LHCN-M2 (cell line): ENCODE measurements at places on chromosomes 13 and 19. TPM values are rescaled to one million over a fixed set of nuclear protein-coding genes. Genes with fewer than 3 reads are reported as not detected.

Gene SH2D3A
- not detected in 2 replicates for total RNA-seq

Gene EEF1AKMT1
- 23.5 and 26.1 TPM in 2 replicates for total RNA-seq

Gene IGSF23
- total RNA-seq, result not detected in 2 replicates

Gene C5AR2
- not detected in 2 replicates for total RNA-seq

Gene CXCL17
- not detected in 2 replicates for total RNA-seq

Gene PPM1N
- total RNA-seq, result 1.7 and 2.4 TPM in 2 replicates

Gene SYT3
- total RNA-seq, result 0.11 TPM in 1 of 2 replicates, not detected in the other

Gene ZNF626
- total RNA-seq, result 16.5 and 16.9 TPM in 2 replicates

Gene CCDC8
- 17.5 and 18.5 TPM in 2 replicates for total RNA-seq

GRCh38 chr13:114281351-114282040 is at the start of gene UPF3A:
Gene UPF3A (plus strand): TSS chr13:114281601. CDS start chr13:114281640, 39 bp downstream.
- peak; percentile 90 for DNase-seq

- DNase-seq, result no peak
These were observed 1.8 kb downstream of the DACH1 start for GRCh38 chr13:71864986-71865873.

- peak; percentile 87 for DNase-seq
These were observed 8.6 kb downstream of the KDM4B start for GRCh38 chr19:4977299-4978174.

- DNase-seq, result no peak
These were observed 211.9 kb downstream of the NALCN start for GRCh38 chr13:101204270-101205020.

DNA sequence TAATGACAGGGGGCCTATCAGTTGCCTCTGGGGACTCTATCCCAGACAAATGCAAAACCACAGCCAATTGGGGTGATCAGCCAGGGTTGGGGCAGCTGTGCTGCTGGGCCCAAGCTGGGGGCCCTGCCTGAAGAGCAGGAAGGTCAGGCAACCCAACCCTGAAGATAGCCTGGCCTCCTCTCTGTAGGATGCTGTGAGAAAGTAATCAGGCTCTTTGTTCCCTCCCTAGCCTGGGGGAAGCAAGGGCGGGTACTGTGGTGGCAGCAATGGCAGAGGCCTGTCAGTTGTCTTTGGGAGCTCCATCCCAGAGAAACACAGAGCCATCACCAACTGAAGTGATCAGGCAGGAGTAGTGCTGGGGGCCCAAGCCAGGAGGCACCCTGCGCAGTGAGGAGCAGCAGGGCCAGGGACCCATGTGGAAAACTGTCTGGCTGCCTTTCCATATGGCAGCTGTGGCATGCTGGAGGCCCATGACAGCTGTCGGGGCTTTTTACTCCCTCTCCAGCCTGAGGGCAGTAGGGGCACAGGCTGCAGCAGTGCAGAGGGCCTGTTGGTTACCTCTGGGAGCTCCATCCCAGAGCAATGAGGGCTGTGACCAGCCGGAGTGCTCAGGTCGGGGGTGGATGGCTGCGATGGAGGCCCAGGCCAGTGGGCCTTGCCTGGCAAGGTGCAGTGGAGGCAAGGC is 73.6 kb upstream of the ATP12A start:
- DNase-seq, result no peak

GRCh38 chr13:30816736-30817135 is 81.4 kb downstream of the ALOX5AP start:
- no peak for DNase-seq

DNA sequence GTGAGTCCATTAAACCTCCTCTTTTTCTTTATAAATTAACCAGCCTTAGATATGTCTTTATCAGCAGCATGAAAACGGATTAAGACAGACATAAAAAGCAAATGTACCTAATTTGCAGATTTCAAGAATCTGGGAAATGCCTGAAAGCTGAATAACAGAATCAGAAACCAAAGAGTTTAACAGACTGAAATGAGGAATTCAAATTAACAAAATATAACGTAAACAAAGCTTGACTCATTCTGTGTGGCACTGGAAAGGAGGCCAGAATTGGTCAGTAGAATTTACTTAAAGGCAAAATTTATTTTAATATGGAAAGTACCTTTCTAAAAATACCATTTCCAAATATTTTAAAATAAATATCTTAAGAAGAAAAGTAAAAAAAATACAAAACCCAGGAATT is 540.6 kb upstream of the HTR2A start:
- DNase-seq, result peak; percentile 42

DNA sequence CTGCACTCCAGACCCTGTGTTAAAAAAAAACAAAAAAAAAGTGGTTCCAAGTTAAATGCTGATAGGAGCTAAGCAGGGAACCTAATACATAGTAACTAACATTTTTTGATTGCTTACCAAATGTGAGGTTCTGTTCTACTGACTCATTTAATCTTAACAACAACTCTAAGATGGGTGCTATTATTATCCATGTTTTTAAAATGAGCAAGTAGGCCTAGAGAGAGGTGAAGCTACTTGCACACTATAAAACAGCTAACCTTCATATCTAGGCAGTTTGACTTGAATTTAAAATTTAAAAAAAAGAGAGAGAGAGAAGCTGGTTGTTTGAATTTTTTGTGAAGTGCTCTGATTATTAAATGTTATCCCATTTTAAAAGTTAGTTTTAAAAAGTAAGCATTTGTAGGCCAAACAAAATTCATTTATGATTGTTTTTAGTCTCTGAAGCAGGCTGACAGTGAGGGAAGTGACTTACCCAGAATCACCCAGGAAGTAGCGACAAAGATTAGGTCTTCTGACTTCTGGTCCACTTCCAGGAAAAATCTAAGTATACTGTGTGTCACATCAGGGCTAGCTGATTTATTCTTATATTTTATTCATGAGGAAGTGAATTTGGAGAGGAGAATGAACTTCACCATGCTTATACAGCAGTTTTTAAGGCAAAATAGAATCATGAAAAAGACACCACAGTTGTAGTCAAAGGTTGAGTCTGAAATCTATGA is 2.4 kb downstream of the SIGLECL1 start:
- DNase-seq, result no peak

DNA sequence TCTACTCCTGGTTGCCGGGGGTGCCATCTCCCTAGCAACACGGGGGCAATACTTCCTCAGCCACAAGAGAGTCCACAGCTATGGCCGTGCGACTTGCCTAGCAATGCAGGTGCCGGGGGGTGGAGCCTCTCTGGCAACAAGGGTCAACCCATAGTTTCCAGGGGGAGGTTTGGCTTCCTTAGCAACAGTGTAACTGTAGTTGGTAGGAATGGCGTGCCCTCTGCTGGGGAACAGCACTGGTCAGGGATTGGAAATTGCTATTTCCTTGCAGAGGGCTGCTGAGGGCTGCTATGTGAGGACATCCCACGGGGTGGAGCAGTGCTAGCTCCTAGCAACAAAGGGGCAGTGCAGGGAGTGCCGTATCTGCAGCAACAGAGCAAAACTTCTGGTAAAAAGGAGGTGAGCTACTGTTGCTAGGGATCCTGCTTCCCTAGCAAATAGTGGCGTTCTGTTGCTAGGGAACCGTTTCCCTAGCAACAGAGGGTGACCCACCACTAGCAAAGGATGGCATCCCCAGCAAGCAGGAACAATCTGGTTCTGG is 7.0 kb upstream of the TMC4 start:
- DNase-seq, result peak; percentile 49

GRCh38 chr13:41835871-41836270 is 125.0 kb downstream of the VWA8 start:
- DNase-seq, result no peak

GRCh38 chr19:39444598-39445195 is 685 bp upstream of the SUPT5H start:
- DNase-seq, result no peak

- DNase-seq, result peak; percentile 88
These were observed 93.9 kb downstream of the TSHZ3 start for GRCh38 chr19:31255174-31255799.

GRCh38 chr19:54704928-54705327 is 19.3 kb upstream of the KIR3DL3 start:
- DNase-seq, result no peak

DNA sequence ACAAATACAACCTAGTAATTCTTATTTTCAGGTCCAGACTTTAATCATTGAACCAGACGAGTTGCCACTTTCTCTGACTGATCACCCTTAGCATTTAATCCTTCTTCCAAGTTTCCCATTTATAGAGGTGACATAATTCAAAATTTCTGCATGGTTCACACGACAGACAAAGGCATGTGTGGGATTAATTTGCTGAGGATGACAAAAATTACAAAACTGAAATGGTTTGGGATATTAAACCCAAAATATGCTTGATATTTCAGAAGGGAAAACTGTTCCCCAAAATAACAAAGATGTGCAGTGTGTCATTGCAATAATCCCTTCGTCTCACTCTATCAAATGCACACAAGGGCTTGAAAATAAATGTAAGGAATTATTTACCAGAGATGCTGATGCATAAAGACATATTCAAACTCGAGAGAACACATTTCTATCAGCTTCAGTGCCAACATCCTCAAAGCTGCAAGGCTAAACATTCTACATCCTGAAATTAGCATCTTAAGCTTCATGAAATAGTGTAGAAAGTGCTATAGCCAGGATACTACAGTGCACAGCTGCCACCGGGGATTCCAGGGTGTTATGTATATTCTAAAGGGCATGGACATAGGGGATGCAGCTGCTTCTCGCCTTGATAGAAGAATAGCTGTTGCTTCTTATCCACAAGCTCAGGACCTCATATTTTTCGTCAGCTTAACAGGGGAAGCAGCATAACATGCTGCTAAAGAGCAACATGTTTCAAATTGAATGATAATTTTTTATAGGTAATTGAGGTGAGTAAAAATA is 198.7 kb upstream of the SLITRK1 start:
- no peak for DNase-seq

- DNase-seq, result no peak
These were observed 12.5 kb downstream of the DOCK9 start for GRCh38 chr13:98965325-98965724.

- DNase-seq, result no peak
These were observed 14.1 kb upstream of the STRN4 start for GRCh38 chr19:46760363-46760762.

DNA sequence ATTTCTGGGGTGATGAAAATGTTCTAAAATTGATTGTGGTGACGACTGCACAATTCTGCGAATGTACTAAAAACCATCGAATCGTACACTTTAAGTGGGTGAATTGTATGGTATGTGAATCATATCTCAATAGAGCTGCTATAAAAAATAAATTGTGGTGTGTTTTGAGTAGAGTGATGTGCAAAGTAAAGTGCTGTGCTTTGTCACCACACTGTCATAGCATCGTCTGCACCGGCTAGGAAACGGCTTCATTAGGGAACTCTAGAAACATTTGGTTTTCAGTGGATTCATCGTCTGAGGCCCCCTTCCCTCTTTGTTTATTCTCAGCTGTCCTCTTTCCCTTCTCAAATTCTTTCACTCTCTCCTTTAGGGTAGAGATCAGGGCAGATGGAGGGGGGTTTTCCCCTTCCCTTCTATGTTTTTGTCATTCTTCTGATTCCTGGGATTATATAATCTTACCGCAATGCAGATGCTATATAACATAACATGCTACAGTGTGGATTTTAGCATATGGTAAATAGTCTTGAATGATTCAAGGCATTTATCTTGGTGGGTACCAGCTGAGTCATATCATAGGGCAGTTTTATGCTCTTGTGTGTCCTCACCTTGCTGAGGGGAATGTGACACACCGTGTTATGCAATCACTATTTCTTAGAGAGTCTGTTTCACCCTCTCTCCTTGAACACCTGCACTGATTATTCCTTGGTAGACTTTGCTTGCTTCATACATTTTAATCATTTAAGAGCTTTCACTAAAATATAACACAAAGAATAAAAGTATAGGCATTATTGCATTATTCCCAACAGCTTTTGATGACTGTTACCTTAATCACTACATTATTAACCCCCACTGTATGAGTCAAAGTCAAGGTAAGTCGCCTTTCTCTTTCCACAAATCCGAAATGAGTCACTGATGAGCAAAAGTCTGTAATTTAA is 239.4 kb downstream of the DCLK1 start:
- DNase-seq, result no peak

DNA sequence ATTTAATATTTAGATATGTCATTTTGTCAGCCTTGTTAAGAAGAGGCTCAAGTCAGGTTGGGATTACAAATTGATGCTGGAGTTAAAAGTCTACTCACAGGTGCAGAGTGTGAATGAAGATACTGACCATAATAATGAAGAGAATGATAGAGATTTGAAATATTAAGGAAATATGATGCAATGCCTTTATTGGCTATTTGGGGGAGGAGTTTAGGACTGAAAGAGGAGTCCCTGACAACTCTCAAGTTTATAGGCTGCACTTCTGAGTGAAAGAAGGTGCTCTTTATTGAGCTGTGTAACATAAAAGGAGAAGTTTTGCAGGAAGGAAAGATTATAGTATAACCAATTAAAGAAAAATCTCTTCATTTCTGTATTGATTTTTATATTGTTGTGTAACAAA is 827.7 kb upstream of the PCDH9 start:
- no peak for DNase-seq

DNA sequence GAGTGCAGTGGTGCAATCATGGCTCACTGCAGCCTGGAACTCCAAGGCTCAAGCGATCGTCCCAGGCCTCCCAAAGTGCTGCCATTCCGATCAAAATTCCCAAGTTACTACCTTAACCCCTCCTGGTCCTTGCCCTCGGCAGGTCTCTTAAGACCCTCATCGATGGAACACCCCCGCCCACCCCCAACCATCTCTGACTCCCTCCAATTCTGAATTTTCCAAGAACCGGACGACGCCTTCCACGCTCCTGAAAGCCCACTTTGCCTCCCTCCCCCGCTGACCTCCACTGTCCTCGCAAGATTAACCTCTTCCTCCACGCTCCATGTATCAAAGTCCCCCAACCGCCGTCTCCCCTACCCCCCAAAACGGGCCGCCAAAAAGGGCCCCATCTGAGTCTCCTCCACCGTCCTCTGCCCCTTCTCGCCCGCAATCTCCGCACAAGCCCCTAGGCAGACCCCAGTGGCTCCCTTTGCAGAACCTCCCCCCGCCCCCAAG is 539 bp downstream of the DAPK3 start:
- no peak for DNase-seq
